Effector memory CD4-positive, alpha-beta T cell (primary cell): ENCODE measurements at places on chromosomes 2 and 18.

GRCh38 chr2:280650-281110 is 7.2 kb downstream of the ALKAL2 start:
- no peaks in the 10 kb centered on the region for H3K27me3 ChIP-seq
- no peak for DNase-seq
- H3K36me3 ChIP-seq = peaks cover 59% of the 10 kb centered on the region
- H3K4me3 ChIP-seq = no peak overlapping the region
- H3K4me1 ChIP-seq = no peaks in the 10 kb centered on the region

DNA sequence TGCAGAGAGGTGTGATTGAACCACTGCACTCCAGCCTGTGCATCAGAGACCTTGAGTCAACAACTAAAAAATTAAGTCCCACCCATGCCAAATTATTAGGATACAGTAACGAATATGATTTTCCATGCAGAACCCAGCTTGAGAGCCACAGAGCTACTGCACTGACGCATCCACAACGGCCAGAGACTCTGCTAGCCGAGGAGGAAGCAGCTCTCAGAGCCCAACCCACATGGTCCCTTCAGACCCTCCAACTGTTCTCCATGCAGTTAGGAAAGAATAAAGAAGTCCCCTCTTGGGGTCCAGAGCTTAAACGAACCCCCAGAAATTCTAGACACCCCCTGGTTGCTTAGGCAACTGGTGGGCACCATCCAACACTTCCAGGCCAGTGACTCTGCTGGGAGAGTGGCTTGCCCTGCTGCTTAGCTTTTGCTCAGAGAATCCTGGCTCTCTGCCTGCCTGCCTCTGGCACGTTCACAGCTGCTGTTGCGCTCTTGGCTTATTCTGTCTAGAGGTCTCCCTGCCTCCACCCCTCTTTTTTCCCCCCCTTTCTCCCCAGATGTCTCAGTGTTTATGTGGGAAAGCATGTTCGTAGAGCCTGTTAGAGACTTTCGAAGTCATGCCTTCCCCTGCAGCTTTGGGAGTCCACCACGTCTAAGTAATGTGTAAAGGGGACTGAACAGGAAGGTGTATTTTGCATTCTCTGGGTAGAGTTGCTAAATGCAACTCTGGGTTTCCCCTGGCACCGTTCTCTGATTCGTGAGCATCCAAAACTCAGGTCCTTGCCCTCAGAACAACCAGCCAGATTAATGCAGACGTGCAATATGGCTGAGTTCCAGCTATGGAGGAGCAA is 26.0 kb upstream of the SP3 start:
- no peaks in the 10 kb centered on the region for H3K27me3 ChIP-seq
- no peaks in the 10 kb centered on the region for H3K4me1 ChIP-seq
- DNase-seq = no peak
- H3K4me3 ChIP-seq = no peak overlapping the region

DNA sequence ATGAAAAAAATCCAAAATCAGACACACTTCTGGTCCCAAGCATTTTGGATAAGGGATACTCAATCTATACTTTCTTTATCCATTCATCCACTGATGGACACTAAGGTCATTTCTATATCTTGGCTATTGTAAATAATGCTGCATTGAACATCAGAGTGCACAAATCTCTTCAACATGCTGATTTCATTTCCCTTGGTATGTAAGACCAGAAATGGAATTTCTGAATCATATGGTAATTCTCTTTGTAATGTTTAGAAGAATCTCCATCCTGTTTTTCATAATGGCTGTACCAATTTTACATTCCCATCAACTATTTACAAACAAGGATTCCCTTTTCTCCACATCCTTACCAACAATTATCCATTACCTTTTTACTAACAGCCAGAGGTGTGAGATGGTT is 33.7 kb upstream of the MCM6 start:
- no peak for DNase-seq
- H3K36me3 ChIP-seq = peaks cover 24% of the 10 kb centered on the region
- H3K27ac ChIP-seq = no peak overlapping the region
- H3K4me3 ChIP-seq = no peak overlapping the region

DNA sequence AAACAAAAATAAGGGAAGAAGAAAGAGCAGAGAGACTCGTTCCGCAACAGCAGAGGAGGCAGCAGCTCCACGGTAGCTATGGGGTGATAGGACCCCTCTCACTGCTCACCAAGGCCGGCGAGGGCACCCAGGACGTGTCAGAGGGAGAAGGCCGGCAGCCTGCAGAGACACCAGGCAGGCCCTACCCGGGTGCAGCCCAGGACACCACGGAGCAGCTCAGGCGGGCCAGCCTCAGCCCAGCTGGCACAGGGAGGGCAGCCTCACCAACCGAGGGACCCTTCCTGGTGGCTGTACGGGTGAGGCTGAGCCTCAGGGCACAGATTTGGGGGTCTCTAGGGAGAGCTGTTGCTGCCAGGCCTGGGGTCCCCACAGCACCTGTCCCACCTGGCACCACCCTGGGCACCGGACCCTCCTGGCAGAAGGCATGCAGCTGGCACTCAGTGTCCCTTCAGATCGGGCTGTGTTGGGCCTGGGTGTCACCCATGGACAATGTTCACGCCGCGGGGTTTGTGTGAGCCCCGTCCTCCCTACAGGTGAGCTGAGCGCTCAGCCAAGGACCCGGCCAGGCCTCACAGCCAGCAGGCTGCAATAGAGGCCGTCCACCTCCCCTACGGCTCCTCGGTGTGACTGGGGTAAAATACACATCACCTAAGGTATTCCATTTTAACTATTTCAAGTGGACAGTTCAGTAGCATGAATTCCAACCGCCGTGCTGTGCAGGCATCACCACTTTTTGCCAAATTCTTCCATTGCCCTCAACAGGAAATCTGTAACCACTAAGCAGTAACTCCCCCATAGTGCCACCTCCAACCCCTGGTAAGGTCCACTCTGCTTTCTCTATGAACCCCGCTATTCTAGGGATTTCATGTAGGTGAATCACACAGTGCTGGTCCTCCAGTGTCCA is 21.6 kb downstream of the KCNG2 start:
- H3K36me3 ChIP-seq = no peaks in the 10 kb centered on the region
- no peaks in the 10 kb centered on the region for H3K4me1 ChIP-seq
- H3K27ac ChIP-seq = no peak overlapping the region

- no peaks in the 10 kb centered on the region for H3K27me3 ChIP-seq
- H3K4me1 ChIP-seq = no peaks in the 10 kb centered on the region
- no peak for DNase-seq
- H3K4me3 ChIP-seq = no peak overlapping the region
- no peaks in the 10 kb centered on the region for H3K36me3 ChIP-seq
Observed at GRCh38 chr18:43866696-43867095, 589.4 kb upstream of the SYT4 start.

DNA sequence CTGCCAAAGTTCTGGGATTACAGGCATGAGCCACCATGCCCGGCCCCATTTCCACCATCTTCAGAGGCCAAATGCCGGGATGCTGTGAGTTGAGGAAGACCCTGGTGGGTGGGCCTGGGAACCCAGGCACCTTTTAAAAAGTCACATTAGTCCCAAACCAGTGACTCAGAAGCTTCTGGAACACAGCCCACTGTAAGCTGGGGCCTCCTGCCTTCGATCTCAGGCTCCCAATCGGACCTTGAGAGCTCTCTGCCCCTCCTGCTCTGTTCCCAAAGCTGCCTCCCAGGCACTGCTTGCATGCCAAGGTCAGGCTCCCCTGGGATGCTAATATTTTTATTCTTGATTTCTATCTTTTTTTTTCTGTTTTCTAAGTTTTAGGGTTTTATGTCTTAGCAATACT is 4.2 kb downstream of the ADCY3 start:
- no peaks in the 10 kb centered on the region for H3K36me3 ChIP-seq
- DNase-seq = no peak
- H3K4me1 ChIP-seq = peaks cover 26% of the 10 kb centered on the region
- H3K4me3 ChIP-seq = no peak overlapping the region
- H3K27me3 ChIP-seq = no peaks in the 10 kb centered on the region

DNA sequence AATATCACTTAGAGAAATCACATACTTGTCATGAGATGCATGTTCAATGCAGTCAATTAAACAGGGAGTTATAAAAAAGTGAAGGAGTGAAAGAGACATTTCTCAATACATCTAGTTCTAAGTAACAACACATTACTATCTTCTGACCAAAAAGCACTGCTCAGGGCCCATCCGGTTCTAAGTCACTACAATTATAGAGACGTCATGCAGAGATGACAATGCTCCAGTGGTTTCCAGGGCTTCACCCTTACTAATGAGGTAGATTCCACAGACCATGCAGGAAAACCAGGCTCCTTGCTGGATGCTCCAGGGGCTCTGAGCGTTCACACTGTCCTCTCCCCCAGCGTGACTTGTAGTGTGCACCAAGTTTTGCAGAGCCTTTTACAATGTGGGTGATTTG is 88.0 kb downstream of the FTCDNL1 start:
- H3K4me1 ChIP-seq = no peaks in the 10 kb centered on the region
- H3K4me3 ChIP-seq = no peak overlapping the region
- DNase-seq = no peak
- H3K27me3 ChIP-seq = no peaks in the 10 kb centered on the region

DNA sequence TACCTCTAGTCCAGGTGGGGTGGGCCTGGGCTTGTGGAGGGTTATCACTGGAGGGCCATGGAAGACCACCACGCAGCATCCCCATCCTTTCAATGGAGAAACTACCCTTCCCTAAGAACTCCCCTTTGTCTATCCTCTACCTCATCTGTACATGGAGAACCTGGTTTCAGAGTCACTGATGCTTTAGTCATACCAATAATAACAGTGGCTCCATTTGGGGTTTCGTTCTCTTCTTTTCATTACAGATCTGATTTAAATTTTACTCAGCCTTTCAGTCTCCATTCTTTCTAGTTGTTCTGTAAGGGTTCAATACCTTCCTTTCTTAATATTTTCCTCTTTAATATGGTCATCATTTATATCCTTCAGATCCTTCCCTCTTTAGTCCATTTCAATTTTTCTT is 54.6 kb upstream of the ZFP36L2 start:
- H3K27ac ChIP-seq = no peak overlapping the region
- H3K4me3 ChIP-seq = no peak overlapping the region
- no peak for DNase-seq
- H3K4me1 ChIP-seq = no peaks in the 10 kb centered on the region

DNA sequence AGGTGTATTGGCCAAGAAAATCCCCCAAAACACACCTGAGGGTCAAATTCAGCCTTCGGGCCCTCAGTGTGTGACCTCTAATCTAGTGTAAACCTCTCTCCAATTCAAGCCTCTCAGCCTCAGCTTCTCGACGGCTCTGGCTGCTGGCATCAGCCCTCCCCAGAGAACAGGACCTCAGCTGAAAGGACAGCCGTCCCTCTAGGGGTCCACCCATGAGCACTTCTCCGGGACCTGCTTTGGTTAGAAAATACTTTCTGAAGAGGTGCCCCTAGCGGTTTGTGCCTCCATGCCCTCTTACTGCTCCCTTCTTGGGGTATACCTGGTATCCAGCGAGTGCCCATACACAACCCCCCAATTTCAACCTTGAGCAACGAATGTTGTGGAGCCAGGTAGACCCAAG is 48.8 kb downstream of the INHBB start:
- no peaks in the 10 kb centered on the region for H3K27me3 ChIP-seq
- no peaks in the 10 kb centered on the region for H3K36me3 ChIP-seq
- DNase-seq = no peak
- H3K4me3 ChIP-seq = no peak overlapping the region

- peaks cover 41% of the 10 kb centered on the region for H3K36me3 ChIP-seq
- H3K27ac ChIP-seq = no peak overlapping the region
- H3K27me3 ChIP-seq = no peaks in the 10 kb centered on the region
- no peaks in the 10 kb centered on the region for H3K4me1 ChIP-seq
- DNase-seq = no peak
Observed at GRCh38 chr2:60771508-60771907, 15.4 kb downstream of the PAPOLG start.

DNA sequence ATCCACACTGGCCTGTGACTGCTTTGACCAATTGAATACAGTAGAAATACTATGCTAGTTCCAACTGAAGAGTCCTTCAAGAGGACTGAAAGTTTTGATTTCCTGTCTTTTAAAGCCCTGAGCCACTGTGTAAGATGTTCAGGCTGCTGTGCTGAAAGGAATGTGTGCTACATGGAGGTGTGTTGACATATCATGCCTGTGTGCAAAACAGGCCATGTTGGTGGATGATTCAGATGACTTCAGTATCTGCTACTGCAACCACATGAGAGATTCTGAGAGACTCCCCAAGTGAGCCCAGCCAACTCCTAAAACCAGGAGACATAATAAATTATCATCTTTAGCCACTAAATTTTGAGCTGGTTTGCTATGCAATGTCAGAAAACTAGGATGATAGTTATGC is 662.9 kb downstream of the ZEB2 start:
- no peak overlapping the region for H3K4me3 ChIP-seq
- no peaks in the 10 kb centered on the region for H3K27me3 ChIP-seq
- H3K27ac ChIP-seq = no peak overlapping the region
- H3K4me1 ChIP-seq = no peaks in the 10 kb centered on the region

DNA sequence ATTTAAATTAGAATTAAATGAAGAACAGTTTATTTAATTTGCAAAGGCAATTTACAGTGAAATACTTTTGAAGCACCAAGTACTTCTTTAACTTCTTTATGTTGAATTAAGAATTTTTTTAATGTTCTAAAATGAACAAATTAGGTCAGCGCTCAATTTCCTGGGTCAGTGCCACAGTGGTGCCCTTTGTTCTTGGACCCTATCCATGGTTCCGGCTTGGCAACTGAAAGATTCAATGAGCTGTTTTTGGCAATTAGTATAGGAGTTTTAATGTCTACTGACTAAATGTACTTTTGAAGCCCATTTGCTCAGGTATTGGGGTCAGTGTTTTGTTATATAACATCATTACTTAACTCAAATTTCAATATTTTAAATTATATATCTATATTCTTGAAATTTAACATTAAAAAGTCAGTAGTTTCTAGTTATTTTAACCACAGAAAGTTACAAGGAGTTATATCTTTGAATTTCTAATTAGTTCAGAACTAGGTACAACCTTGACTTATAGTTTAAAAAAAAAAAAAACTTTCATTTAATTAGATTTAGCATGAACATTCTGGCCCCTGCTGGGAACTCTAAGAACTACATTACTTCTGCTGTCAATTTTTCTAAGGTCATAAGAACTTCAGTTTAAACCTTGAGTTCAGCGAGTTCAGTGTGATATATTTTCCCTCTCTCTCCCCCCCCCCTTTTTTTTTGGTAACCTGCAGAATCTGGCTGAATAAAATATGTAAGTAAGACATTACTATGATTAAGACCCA is 7.6 kb upstream of the MSTN start:
- no peaks in the 10 kb centered on the region for H3K27me3 ChIP-seq
- no peaks in the 10 kb centered on the region for H3K36me3 ChIP-seq
- H3K4me1 ChIP-seq = no peaks in the 10 kb centered on the region
- no peak for DNase-seq
- H3K27ac ChIP-seq = no peak overlapping the region

- no peaks in the 10 kb centered on the region for H3K27me3 ChIP-seq
- no peak overlapping the region for H3K4me3 ChIP-seq
- no peaks in the 10 kb centered on the region for H3K36me3 ChIP-seq
- no peak overlapping the region for H3K27ac ChIP-seq
- DNase-seq = no peak
- H3K4me1 ChIP-seq = no peaks in the 10 kb centered on the region
Observed at GRCh38 chr2:99936065-99936464, 206.3 kb downstream of the AFF3 start.

DNA sequence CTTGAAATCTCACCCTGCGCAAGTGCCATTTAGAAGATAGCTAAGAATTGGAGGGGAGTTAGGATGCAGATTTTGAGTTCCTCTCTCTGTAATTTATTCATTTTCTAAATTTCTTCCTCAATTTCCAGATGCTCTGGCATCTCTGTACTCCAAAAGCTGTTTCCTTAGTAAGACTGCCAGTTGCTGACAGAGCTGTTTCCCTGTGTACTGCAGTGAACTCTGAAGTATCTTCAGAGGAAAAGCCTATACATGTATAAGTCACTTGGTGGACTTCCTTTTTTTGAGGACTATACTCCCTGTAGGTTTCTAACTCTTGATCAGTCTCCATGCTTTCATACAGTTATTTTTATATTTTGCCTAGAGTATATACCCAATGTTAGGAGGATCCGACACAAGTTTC is 1.5 kb upstream of the RESP18 start:
- DNase-seq = no peak
- H3K4me3 ChIP-seq = no peak overlapping the region
- no peaks in the 10 kb centered on the region for H3K4me1 ChIP-seq
- H3K27me3 ChIP-seq = peaks cover 16% of the 10 kb centered on the region
